ENCODE measurements at places on chromosomes 7 and 10.
A peak's percentile ranks its signal among the peaks of the same experiment; 100 is the strongest.

GRCh38 chr7:106031300-106032035 is 68.4 kb downstream of the CDHR3 start:
- DNase-seq: no peak

DNA sequence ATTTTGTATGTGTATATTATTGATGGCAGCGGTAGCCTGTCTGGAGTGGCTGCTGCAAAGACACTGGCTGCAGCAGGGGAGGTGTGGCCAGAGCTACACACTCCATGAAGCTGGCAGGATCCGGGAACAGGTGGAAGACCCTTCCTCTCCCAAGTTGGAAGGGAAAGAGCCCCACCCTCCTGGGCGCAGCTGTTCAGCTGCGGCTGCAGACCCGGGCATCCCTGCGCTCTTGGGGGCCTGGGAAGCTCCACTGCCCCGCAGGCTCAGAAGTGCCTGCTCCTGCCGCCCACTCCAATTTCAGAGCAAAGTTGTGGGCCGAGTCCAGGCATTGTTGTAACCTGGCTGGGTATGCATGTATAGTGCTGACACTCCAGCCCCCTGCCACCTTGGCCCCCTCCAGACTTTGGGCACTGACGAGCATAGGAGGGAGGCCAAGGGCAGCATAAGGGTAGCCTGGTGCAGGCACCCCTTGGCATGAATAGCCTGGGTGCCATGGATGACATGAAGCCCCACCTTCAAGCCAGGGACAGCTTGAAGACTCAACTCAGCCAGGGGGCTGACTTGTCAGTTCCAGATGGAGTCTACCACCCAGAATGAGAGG is 90.7 kb upstream of the TMEM168 start:
- no peak for DNase-seq

GRCh38 chr10:60537697-60538096 is 148.0 kb upstream of the ANK3 start:
- DNase-seq: no peak

GRCh38 chr7:113122744-113123143 is 4.4 kb upstream of the SMIM30 start:
- no peak for DNase-seq

GRCh38 chr10:31393844-31394243 is 74.8 kb downstream of the ZEB1 start:
- DNase-seq: no peak

- DNase-seq: peak; percentile 94
Measured at GRCh38 chr10:71771821-71772617, 1.3 kb downstream of the VSIR start.

- DNase-seq: peak; percentile 3
Measured at GRCh38 chr7:73526896-73527821, 5.1 kb upstream of the BAZ1B start.

- DNase-seq: no peak
Measured at GRCh38 chr10:55233090-55233489, 432.1 kb upstream of the PCDH15 start.

Data from NCI-H226 (cell line).